SK-MEL-5 (cell line): ENCODE measurements at places on chromosomes 4 and X. TPM values are rescaled to one million over a fixed set of nuclear protein-coding genes. Genes with fewer than 3 reads are reported as not detected.

GRCh38 chrX:40209951-40210617 lies 112.3 kb upstream of the BCOR start:
- DNase-seq = no peak

GRCh38 chr4:167541286-167541685 lies 307.0 kb upstream of the SPOCK3 start:
- no peak for DNase-seq

GRCh38 chr4:4919927-4920326 lies 60.5 kb downstream of the MSX1 start:
- no peak for DNase-seq

DNA sequence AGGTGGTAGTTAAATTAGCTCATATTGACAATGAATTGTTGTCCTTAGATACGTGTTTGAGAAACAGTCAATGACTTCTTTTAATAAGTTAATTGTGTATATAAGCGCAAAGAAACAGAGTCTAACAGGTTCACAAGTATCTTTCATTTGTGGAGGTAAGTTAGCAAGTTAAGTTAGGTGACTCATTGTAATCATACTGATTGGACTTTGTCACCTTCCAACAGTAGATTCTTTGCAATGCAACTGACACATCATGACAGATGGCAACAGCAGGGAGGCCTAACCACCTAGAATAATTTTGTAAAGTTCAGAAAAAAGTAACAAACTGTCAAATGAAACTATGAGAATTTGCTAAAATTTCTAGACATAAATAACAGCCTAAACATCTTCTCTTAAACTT lies 207.6 kb upstream of the PITX2 start:
- no peak for DNase-seq

- DNase-seq = no peak
These were observed 85.6 kb downstream of the CPE start for GRCh38 chr4:165464376-165464775.

DNA sequence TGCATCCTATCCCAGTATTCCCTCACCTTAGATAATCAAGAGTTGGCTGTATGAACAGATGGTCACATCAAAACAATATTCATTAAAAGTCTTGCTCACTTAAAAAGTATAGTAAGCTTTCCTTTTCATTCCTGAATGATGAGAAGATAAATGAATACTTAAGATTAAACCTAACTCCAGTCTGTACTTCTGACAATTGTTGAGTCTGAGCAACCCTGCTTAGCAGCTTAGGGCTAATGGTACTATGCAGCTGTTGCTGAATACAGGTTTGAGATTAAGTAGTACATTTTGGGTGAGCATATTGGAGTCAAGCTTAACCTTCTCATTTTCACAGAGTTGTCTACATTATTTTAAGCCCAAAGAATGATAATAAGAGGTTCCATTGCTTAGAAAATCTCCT lies 121.7 kb upstream of the ETNPPL start:
- DNase-seq = no peak

- peak; percentile 42 for DNase-seq
These were observed 513.6 kb upstream of the PITX2 start for GRCh38 chr4:111136438-111136837.

DNA sequence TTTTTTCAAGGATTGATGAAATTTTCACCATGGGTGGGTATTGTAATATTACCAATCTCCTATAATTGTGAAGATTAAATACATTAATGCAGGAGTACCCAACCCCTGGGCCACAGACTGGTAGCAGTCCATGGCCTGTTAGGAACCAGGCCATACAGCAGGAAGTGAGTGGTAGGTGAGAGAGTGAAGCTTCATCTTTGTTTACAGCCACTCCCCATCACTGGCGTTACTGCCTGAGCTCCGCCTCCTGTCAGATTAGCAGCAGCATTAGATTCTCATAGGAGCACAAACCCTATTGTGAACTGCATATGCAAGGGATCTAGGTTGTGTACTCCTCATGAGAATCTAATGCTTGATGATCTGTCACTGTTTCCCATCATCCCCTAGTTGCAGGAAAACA lies 15.1 kb downstream of the RAPGEF2 start:
- DNase-seq = no peak

DNA sequence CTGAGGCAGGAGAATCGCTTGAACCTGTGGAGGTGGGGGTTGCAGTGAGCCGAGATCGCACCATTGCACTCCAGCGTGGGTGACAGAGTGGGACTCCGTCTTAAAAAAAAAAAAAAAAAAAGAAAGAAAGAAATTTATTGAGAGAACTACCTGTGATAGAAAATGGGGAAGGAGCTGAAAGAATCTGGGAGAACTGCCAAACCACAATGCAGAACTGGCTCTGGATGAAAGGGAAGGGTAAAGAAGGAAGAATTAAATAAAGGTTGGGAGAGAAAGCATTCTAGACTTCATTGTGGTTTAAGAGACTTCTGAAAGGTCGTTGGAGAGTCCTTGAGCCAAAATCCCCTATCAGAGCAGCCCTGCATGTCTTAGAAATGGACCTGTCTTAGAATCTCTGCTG lies 567.9 kb upstream of the HTR2C start:
- DNase-seq = no peak

- DNase-seq = no peak
These were observed 102.0 kb downstream of the FNIP2 start for GRCh38 chr4:158870626-158871334.

DNA sequence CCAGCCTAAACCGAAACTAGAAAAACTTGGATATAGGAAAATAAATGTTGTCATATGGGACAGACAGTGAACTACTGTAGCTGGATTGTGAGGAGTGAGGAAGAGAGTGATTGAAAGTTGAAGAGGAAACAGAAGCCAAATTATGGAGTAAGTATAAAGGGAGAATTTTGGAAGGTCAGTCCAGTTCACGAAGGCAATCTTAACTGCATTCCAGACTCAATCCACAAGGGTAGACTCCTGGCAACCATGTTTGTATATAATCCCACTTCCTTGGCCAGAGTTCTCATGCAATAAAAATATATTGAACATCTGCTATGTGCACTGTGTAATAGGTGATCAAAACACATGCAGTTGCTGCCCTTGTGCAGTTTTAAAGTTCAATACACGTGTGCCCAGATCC lies 58.6 kb upstream of the CAMK2D start:
- no peak for DNase-seq

GRCh38 chr4:8000721-8001491 lies 61.2 kb upstream of the AFAP1 start:
- no peak for DNase-seq

- no peak for DNase-seq
These were observed 86.4 kb downstream of the PPA2 start for GRCh38 chr4:105387466-105387865.

- DNase-seq = no peak
These were observed 28.7 kb downstream of the C4orf50 start for GRCh38 chr4:5989236-5990225.

GRCh38 chr4:20109391-20109790 lies 142.3 kb upstream of the SLIT2 start:
- DNase-seq = no peak

DNA sequence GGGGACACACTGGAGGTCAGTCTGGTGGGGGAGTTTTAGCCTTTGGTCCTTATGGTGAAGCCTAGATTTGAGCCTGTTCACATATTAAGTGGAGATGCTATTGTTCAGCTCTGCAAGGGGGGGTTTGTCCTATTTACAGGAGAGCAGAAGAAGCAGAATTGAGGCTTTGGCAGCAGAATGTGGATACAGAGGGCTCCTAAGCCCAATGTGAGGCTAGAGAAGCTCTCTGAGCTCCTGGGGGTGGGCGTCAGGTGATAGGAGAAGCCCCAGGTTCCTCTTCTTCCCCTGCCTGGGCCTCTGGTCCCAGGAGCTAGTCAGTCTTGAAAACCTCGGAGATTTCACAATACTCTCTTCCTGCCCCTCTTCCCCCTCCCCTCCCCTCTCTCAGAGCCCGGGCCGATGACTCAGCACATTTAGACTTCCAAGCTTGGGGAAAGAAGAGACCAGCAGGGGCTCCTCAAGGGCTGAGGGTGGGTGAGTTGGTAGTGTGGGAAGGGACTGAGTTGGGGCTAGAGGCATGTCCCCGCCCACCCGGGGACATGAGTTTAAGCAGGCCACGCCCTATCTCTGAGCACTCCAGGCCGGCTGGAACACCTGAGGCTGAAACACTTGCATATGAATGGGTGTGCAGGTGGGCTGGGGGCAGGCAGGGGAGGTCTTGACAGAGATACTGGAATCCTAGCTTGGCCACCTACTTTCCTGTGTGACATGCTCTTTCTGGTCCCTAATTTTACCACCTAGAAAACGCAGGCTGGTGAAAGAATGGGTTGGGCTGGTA lies 3.4 kb downstream of the TFE3 start:
- DNase-seq = peak; percentile 72

DNA sequence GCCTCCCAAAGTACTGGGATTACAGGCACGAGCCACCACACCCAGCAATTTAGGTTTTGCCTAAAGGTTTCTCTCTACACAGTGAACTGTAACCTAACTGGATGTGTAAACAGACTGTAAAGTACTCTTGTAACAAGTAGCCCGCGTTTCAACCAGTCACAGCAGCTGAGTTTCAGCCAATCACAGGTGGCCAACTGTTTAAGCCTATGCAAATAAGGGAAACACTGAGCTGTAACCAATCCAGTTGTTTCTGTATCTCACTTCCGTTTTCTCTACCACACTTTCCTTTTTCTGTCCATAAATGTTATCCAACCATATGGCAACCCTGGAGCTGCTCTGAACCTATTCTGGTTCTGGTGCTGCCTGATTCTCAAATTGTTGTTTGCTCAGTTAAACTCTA lies 59.9 kb downstream of the DIPK2B start:
- DNase-seq = no peak

GRCh38 chrX:153411988-153412574 lies 809 bp downstream of the ZFP92 start:
- no peak for DNase-seq

DNA sequence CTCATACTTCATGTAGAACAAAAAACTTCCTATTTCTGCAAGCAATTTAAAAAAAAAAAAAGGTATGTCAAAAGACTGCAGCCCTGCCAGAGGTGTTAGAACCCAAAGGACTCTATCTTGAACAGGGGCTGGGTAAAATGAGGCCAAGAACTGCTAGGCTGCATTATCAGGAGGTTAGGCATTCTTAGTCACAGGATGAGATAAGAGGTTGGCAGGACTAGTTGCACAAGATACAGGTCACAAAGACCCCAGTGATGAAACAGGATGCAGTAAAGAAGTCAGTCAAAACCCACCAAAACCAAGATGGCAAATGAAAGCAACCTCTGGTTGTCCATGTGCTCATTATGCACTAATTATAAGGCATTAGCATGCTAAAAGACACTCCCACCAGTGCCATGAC lies 104.1 kb downstream of the ANOS1 start:
- DNase-seq = no peak

DNA sequence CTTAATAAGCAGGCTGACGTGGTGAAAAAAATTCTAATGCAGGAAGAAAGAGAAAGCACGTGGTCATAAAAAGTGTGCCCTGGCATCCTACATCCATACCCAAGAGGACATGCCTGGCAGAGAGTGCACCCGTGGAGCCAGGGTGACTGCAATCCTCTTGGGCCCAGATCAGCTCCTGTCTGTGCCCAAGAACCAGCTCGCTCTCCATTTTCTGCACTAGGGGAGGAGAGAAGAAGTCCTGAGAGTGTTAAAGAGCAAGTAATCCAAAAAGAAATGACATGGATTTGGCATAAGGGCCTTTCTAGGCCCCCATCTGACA lies 483.1 kb downstream of the BCOR start:
- no peak for DNase-seq

GRCh38 chr4:172104539-172104938 lies 291.3 kb downstream of the GALNTL6 start:
- no peak for DNase-seq

DNA sequence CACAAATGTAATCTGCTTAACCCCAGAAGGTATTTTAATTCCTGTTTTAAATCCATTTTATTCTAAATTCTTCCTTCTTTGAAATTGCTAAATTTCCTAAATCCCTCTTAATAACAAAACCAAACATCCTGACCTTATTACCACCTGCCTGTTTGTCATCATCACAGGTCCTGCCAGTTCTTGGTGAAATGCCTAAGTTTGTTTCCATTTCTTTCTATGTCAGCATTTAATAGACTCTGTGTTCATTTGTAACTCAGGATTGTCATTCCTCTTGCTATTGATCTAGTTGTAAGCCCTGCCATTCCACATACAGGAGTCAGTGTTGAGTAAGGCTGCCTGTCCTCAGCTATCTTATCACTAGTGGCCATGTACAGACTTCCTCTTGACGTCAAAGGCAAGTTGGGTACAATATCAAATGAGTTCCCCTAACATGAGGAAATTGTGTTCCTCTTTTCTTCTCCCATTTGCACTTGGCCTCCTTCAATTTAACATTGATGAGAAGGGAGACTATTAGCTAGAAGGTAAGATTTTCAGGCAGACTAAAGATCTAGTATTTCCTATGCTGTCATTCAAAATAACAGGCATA lies 440.1 kb downstream of the AFF2 start:
- DNase-seq = no peak

DNA sequence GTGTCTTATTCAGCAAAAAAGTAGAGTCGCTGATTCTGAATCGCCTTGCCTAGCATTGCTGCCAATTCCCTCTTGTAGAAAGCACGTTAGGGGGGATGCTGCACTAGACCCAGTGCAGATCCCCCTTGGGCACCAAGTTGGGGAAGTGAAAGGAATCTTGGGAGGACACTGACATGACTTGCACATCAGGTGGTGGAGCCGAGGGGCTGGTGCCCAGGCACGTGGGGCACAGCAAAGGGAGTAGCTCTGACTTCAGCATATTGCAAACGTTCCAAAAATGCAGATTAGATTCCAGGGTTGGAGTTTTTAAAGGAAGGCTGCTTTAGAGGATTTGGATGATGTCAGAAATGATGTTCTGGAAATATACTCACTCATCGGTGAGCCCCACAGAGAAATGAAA lies 47.4 kb upstream of the GPM6B start:
- DNase-seq = no peak

The GPRASP1 gene
- 0.48 and 0.83 TPM in 2 replicates for total RNA-seq

The NRK gene
- 0.05 TPM in 1 of 2 replicates, not detected in the other for total RNA-seq

The OTC gene
- not detected in 2 replicates for total RNA-seq

The SHOX gene
- not detected in 2 replicates for total RNA-seq

The TCEAL4 gene
- total RNA-seq = 79.6 and 83.2 TPM in 2 replicates

The CXCL13 gene
- total RNA-seq = not detected in 2 replicates

The THAP9 gene
- total RNA-seq = 6.5 and 6.9 TPM in 2 replicates

The RAB9B gene
- 1.1 and 1.4 TPM in 2 replicates for total RNA-seq

The HSFX1 gene
- 0.74 and 0.85 TPM in 2 replicates for total RNA-seq

The DCAF4L1 gene
- total RNA-seq = 0.18 and 0.21 TPM in 2 replicates

The HMX1 gene
- 0.67 and 1.3 TPM in 2 replicates for total RNA-seq

The F8A1 gene
- 2.2 and 3.5 TPM in 2 replicates for total RNA-seq

The PPP1R2C gene
- total RNA-seq = not detected in 2 replicates
